Hematopoietic multipotent progenitor cell treated with erythropoietin and hydrocortisone succinate and interleukin-3 and kit ligand, for 6 days (in vitro differentiated cells): ENCODE measurements at places on chromosomes 3 and 15.

GRCh38 chr15:22855791-22856190, 17.3 kb downstream of the NIPA2 start:
- no peak for DNase-seq

DNA sequence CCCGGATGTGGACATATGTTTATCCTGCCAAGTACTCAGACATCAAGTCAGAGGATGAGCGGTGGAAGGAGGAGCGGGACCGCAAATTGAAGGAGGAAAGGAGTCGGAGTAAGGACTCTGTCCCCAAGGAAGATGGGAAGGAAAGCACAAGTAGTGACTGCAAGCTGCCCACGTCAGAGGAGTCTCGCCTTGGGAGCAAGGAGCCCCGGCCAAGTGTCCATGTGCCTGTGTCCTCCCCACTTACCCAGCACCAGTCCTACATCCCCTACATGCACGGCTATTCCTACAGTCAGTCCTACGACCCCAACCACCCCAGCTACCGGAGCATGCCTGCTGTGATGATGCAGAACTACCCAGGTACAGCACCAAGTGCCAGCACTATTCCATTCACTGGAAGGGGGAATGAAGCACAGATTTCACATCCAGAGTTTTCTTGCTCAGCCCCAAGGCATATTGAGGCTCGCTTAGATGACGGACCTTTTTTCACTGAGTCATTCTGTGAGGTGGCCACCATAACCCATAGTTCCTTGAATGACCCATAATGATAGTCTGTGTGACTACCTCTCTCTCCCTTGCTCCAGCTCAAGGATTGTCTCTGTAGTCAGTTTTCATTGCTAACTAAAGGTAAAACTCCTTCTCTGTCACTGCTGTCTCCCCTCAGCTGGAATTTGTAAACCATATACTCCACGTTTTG, 97.1 kb downstream of the RBPMS2 start:
- no peak for DNase-seq

- DNase-seq = no peak
Measured at GRCh38 chr15:87686339-87686738, 570.2 kb downstream of the NTRK3 start.

DNA sequence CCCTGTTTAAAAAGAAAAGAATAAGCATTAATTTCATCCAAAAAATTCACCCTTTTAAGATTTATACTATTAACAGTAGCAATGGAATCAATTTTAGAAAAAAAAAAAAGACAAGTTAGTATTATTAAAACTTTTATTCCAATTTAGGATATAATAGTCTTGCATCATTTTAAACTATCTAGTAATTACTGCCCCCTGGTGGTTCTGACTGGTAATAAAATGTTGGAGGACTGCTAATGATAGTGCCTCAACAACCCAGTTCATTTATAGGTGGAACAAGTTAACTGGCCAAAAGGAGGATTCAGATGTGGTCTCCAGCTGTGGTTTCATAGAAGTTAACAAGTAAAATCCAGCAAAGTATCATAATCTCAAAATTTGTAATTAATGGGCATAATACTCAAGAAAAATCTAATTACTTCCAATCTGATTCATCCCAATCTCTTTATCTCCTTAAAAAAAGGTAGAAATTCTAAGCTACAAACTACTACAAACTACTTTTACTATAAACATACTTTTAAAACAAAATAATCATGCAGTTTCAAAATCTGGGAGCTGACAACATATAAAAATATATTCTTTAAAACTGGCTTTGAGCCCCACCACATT, 30.7 kb upstream of the WDR49 start:
- DNase-seq = peak; percentile 89
